ENCODE measurements at places on chromosomes 1 and 21.

DNA sequence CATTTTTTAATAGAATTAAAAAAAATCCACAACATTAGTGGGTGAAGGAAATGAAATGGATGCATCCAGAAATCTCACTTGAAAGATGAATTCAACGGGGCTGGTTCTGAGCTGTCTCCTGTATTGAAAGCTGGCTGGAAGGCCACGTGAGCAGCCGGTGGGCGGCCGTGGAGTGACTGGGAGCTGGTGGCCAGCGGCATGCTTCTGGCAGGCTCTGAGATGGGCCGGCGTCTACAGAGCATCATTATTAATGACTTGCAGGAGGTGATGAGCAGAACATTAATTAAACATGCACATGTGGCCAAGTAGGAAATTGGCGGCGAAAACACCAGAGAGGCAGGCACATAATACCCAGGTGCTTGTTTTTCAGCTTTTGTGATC lies 115.6 kb upstream of the LMO4 start:
- H3K27ac ChIP-seq, result no peak overlapping the region
- H3K4me1 ChIP-seq, result no peaks in the 10 kb centered on the region

- H3K27me3 ChIP-seq, result peaks cover 4% of the 10 kb centered on the region
- no peak for DNase-seq
- no peaks in the 10 kb centered on the region for H3K36me3 ChIP-seq
- no peak overlapping the region for H3K27ac ChIP-seq
- no peak overlapping the region for H3K4me3 ChIP-seq
- peaks cover 11% of the 10 kb centered on the region for H3K4me1 ChIP-seq
These were observed 3.5 kb downstream of the ERRFI1 start for GRCh38 chr1:8022395-8023286.

DNA sequence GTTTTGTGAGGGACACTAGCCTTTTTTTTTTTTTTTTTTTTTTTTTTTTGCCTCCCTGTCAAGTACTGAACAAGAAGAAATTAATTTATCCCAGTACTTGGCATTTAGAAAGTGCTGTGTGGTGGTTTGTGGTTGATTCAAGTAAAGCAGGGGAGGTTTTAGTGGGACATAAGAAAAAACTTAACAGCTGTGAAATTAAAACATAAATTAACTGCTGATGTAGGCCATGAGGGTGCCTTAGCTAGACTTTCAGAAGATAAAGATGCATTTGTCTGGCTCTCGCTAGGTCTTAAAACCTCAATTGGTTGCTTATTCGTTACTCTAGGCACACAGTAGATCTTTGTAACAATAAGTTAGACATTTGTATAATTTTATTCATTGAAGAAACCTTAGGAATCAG lies 52.3 kb downstream of the SPATA46 start:
- no peak overlapping the region for H3K27ac ChIP-seq
- DNase-seq, result no peak
- H3K4me3 ChIP-seq, result no peak overlapping the region

DNA sequence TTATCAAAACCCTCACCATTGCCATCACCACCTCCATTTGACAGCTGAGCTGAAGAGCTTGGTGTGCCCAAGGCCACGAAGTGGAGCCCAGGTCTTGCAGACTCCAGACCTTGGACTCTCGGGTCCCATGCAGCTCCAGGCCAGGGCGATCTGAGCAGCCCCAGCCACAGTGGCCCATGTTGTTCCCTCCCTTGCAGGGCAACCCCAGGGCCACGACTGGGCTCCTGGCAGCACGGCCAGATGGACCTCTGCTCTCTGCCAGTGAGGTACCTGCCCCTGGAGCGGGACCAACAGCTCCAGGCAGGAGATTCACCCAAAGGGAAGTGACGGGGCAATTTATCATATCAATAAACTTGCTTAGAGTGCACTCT lies 182.7 kb upstream of the VAMP3 start:
- H3K27ac ChIP-seq, result no peak overlapping the region
- H3K27me3 ChIP-seq, result no peaks in the 10 kb centered on the region
- no peak for DNase-seq
- no peak overlapping the region for H3K4me3 ChIP-seq
- no peaks in the 10 kb centered on the region for H3K4me1 ChIP-seq

DNA sequence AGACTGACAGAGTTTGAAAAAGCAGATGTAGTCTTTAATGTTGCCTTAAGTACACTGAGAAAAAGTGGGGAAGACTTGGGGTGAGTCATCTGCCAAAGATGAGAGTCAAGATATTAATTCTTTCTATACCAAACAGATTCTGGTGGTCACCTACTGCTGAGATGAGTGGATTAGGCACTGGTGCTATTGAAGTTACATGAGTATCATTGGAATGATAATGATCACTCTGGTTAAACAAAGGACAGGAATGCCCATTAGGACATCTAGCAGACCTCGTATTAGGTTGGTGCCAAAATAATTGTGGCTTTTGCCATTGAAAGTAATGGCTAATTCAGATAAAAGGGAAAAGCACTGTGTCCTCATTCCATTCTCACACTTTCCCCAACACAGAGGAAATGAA lies 1588.9 kb downstream of the KCNT2 start:
- no peak overlapping the region for H3K27ac ChIP-seq
- DNase-seq, result no peak
- H3K27me3 ChIP-seq, result no peaks in the 10 kb centered on the region

DNA sequence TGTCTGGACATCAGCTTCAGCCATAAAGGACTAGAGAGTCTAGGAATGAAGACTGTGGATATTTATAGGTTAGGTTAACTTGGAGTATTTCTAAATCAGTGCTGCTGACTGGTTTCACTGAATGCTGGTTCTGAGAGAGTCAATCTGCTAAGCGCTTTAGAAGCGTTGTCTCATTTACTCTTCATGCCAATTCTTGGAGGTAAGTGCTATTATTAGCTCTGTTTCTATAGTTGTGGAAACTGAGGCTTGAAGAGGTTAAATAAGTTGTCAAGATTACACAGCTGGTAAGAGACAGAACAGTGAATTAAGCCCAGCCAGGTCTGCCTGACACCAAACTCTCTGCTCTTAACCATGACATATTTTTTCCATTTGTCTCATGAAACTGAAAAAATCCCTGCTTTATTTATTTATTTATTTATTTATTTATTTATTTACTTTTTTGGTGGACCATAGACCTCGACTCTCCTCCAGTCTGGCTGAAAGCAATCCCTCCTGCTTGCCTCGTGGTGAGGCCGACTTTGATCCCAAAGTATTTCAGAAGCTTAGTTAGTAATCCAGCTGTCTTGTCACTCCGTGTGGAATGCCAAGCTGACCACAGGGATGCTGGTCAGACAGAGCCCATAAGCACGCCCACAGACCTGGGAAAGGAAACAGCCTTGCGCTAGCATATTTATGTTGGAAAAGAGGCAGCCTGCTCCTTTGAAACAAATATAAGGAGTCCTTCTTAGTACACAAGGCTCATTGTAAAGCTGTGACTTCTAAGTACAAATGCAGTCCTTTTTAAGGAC lies 16.9 kb downstream of the NTMT2 start:
- no peak overlapping the region for H3K27ac ChIP-seq
- no peak overlapping the region for H3K4me3 ChIP-seq
- H3K27me3 ChIP-seq, result no peaks in the 10 kb centered on the region
- no peaks in the 10 kb centered on the region for H3K4me1 ChIP-seq

Measured in effector memory CD4-positive, alpha-beta T cell (primary cell).